Skin of body (tissue), 3 donors: ENCODE measurements at places on chromosomes 3 and 15. TPM values are rescaled to one million over a fixed set of nuclear protein-coding genes. Genes with fewer than 3 reads are reported as not detected.
A peak's percentile ranks its signal among the peaks of the same experiment; 100 is the strongest.

Gene CCR8
- not detected for total RNA-seq

Gene GLDN
- total RNA-seq = 14.4 TPM

DNA sequence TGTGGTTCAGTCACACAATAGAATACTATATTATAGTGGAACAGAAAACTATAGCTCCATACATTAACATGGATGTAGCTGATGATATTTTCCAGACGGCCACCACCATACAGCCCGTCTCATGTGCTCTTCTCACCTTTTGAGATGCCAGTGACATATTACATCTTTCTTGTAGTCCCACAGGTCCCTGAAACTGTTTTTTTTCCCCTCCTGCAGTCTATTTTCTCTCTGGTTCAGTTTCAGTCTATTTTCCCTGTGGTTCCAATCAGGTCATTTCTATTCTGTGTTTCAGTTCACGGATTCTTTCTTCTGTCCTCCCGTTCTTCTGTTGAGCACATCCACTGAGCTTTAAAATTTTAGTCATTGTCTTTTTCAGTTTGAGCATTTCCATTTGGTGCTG lies 72.2 kb downstream of the PPCDC start:
- DNase-seq = no peak

DNA sequence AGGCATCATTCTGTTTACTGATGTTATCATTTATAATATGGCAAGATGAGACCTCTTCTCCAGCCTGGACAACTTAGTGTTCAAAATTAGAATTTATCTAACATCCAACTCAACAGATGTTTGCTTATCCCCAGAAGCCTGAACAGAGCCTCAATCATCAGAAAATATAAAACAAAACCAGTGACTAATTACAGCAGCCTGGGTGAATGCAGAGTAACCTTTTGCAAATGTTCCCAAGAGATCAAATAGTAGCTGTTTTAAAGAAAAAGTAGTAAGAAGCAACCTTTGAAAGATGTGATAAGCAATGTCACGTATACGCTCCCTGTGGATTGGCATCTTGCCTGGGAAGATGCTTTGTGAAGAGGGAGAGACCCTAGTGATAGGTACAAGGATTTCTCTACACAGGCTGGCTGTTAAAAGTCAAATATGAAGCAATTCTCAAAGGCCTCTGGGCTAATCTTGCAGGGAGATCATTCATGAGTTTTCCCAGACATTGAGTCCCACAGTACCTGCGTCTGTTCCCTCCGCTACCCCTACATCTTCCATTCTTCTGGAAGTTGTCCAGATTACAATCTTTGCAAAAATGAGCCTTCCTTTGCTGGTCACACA lies 39.3 kb upstream of the PRICKLE2 start:
- DNase-seq = peak; percentile 47

DNA sequence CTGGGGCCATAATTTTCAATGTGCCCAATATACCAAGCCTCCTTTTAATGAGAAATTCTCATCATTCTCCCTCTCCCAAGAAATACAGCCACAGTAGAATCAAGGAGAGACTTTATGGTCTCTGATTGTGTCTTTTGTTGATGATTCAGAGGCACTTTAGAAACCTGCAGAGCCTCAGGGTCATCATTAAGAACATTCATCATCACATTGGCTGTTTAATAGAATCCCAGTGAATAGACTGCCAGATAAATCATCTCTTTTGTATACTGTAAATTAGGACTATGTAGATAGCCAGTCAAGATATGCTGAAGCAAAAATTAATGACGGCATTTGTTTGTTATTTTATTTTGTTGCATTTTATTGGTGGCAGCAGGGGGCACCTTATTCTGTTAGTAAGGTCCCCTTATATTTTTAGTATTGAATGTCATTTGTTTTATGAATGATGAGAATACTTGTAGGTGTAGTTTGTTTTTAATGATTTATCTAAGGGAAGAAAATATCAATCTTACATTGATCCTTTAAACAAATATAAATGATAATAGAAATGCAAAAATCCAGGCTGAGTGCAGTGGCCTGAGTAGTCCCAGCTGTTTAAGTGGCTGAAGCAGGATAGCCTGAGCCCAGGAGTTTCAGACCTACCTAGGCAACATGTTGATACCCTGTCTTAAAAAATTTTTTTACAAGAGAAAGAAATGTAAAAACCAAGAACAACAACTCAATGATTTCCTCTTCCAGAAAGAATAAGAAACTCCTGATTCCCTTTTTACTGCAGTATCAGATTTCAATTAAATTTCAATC lies 138.8 kb downstream of the ZBBX start:
- DNase-seq = no peak

GRCh38 chr3:196624907-196625306 lies 14.6 kb upstream of the NRROS start:
- no peak for DNase-seq

DNA sequence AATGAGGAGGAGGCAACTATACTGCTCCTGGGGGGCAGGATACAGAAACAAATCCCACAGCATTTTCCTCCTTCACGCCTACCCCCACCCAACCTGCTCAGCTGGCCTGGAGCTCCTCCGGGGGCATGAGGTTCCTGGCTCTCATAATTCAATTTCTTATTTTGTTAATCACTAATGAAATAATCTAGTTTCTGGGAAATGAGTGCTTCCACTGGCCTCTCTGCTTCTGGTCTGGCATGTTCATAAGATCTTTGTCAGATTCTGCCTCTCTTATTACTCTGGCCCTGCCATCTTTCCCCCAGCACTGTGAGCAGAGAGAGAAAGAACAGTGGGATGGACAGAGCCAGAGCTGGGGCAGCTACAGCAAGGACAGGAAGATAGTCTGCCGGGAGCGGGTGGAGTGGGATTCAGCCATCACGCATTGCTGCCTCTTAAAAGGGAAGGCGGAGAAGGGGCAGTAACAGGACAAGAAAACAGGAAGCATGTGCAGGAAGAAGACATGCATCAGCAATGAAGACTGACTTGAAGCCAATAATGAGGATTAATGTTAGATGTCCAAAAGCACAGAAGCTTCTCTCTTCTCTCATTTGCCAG lies 13.6 kb downstream of the RPAP1 start:
- no peak for DNase-seq

- peak; percentile 38 for DNase-seq
These were observed 8.9 kb downstream of the ECE2 start for GRCh38 chr3:184284696-184285095.

DNA sequence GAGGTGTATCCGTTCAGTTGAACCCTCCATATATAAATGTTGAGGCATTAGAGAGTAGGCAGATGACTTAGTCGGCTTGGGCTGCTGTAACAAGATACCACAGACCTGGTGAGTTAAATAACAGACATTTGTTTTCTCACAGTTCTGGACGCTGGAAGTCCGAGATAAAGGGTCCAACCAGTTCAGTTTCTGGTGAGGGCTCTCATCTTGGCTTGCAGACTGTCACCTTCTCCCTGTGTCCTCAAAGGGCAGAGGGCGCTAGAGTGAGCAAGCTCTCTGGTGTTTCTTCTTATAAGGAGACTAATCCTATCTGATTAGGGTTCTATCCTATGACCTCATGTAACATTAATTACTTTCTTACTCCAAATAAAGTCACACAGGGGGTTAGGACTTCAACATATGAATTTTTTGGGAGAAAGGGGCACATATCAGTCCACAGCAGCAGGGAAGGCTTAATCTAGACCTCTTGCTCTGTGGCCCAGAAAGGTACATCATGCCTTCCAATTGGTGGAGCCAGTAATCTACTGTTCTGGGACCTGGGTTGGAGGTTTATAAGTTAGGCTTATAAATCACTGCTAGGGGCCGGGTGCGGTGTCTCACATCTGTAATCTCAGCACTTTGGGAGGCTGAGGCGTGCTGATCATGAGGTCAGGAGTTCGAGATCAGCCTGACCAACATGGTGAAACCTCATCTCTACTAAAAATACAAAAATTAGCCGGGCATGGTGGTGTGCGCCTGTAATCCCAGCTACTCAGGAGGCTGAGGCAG lies 26.3 kb upstream of the SLC28A2 start:
- DNase-seq = no peak

Gene CFAP44
- total RNA-seq = 11.5 TPM

Gene TRPC1
- 21.8 TPM for total RNA-seq

Gene TMEM266
- total RNA-seq = 0.20 TPM

DNA sequence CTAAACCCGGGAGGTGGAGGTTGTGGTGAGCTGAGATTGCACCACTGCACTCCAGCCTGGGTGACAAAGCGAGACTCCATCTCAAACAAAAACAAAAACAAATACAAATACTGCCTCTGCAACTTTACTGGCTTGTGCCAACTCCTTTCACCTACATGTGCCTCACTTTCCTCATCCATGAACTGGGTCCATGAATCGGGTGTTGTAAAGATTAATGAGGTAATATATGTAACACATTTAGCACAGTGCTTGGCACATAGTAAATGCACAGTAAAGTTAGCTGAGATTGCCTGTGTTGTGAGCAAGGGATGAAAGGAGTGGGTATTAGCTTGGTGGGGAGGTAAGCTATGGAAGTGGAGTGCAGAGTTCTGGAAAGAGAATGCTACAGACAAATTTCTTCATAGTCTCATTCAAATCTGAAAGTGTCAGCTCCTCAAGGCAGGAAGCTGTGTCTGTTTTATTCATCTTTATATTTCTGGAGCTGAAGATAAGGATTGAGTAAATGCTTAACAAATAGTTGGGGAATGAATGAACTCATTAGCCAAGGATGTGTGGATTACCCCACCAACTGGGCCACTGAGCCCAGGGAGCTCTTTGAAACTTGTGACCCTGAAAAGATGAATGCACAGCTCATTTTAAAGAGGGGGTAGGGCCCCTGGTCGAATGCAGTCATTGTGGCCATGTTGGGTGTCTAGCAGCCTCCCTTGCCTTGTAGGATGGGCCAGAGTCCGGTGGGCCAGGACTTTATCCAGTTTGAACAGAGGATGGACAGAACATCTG lies 7.7 kb upstream of the CDCP1 start:
- DNase-seq = no peak
